CD4-positive, alpha-beta memory T cell (primary cell): ENCODE measurements at places on chromosomes 11 and 22. TPM values are rescaled to one million over a fixed set of nuclear protein-coding genes. Genes with fewer than 3 reads are reported as not detected.

GRCh38 chr22:37166675-37167066 is 17.0 kb upstream of the IL2RB start:
- peak; percentile 77 for DNase-seq
- H3K4me1 ChIP-seq: peaks cover 90% of the 10 kb centered on the region
- H3K4me3 ChIP-seq: peak overlapping the region; percentile 18
- H3K27me3 ChIP-seq: no peaks in the 10 kb centered on the region
- peak overlapping the region; percentile 37 for H3K27ac ChIP-seq
- no peaks in the 10 kb centered on the region for H3K36me3 ChIP-seq

GRCh38 chr11:59957094-59957493 is 6.7 kb upstream of the OOSP4A start:
- no peak overlapping the region for H3K4me3 ChIP-seq
- no peak for DNase-seq
- H3K27me3 ChIP-seq: peaks cover 4% of the 10 kb centered on the region
- H3K27ac ChIP-seq: no peak overlapping the region
- no peaks in the 10 kb centered on the region for H3K4me1 ChIP-seq
- no peaks in the 10 kb centered on the region for H3K36me3 ChIP-seq

- no peak overlapping the region for H3K27ac ChIP-seq
- H3K36me3 ChIP-seq: no peaks in the 10 kb centered on the region
- H3K4me1 ChIP-seq: no peaks in the 10 kb centered on the region
Measured at GRCh38 chr11:90392692-90393091, 169.8 kb upstream of the CHORDC1 start.

DNA sequence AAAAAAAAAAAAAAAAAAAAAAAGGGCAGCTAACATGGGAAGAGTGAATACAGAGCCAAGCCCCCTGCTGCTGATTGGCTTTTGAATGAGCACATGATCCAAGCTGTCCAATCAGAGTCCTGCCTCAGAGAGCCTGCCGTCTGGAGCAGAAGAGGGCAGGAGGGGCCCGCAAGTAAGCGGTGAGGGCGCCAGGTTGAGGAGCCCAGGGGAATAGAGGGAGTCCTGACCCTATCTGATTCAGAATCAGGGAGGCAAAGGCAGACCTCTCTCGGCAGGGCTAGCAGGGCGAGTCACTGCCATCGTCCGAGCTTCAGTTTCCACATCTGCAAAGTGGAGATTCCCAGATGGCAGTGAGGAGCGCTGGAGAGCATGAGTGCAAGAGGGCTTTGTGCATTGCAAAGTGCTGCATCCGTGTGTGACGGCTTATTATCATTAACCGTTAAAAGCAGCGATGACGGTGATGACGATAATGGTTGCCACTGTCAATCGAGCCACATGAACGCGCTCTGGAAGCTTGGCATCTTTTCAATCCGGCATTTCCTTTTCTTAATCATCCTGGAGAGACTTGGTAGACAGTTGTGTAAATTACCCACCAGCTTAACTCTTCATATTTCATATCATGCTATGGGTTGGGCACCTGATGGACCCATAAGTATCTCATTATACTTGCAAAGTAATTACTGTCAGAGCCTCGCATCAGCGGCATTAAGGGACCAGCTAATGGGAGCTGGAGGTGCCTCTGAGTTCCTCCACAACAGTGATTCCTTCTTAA is 68.6 kb upstream of the ATXN10 start:
- no peak overlapping the region for H3K4me3 ChIP-seq
- H3K27ac ChIP-seq: no peak overlapping the region
- no peaks in the 10 kb centered on the region for H3K36me3 ChIP-seq
- DNase-seq: no peak

DNA sequence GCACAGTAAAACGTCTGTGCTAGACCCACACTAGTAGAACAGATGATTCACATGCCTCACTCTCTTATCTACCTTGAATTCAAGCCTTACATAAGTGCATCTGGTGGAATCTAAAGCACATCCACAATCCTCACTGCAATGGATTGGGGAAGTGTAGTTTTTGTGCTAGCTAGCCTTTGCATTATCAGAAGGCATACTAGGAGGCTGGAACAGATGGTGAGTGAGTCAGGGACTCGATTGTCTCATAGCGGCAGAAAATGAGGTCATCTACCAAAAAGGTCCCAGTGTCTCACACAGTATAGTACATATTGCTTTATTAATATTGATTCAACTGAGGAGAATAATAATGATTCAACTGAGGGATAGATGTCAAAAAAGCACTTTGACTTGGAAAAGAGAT is 9.3 kb downstream of the MSANTD4 start:
- H3K4me1 ChIP-seq: peaks cover 17% of the 10 kb centered on the region
- H3K36me3 ChIP-seq: peaks cover 28% of the 10 kb centered on the region
- no peak overlapping the region for H3K27ac ChIP-seq
- no peak overlapping the region for H3K4me3 ChIP-seq
- no peaks in the 10 kb centered on the region for H3K27me3 ChIP-seq

DNA sequence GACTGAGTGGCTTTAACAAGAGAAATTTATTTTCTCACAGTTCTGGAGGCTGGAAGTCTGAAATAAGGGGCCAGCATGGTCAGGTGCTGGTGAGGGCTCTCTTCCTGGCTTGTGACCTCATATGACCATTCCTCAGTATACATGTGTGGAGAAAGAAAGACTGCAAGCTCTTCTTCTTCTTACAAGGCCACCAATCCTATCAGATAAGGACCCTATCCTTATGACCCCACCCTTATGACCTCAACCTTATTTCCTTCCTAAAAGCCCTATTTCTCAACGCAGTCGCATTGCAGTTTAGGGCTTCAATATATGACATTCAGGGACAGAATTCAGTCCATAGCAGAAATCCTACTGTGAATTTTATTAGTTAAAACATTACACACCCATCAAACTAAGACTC is 124.4 kb upstream of the RAG2 start:
- no peaks in the 10 kb centered on the region for H3K4me1 ChIP-seq
- H3K36me3 ChIP-seq: no peaks in the 10 kb centered on the region
- no peak overlapping the region for H3K27ac ChIP-seq
- no peaks in the 10 kb centered on the region for H3K27me3 ChIP-seq

GRCh38 chr22:46036558-46037408 is 59.8 kb upstream of the WNT7B start:
- peak overlapping the region; percentile 76 for H3K4me3 ChIP-seq
- H3K4me1 ChIP-seq: peaks cover 20% of the 10 kb centered on the region
- peak overlapping the region; percentile 98 for H3K27ac ChIP-seq
- peak; percentile 64 for DNase-seq

DNA sequence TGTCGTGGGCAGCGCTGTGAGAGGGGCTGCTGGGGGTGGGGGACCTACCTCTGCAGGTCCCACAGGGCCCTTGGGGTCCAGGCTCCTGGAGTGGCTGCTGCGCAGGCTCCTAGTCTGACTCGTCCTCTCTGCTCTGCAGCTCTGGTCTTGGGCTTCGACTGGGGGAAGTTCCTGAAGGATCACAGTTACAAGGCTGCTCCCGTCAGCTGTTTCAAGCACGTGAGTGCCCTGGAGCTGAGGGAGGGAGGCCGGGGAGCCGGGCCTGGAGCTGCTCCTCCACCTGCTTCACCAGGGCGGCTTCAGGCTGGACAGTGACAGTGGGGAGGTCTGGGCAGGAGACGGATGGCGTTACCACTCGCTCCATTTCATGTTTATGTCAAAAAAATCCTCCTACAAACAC is 11.9 kb downstream of the L3MBTL2 start:
- peaks cover 14% of the 10 kb centered on the region for H3K4me1 ChIP-seq
- no peaks in the 10 kb centered on the region for H3K27me3 ChIP-seq
- no peak overlapping the region for H3K4me3 ChIP-seq
- no peak for DNase-seq
- peaks cover 42% of the 10 kb centered on the region for H3K36me3 ChIP-seq

GRCh38 chr11:46612326-46612725 is 4.7 kb downstream of the HARBI1 start:
- H3K4me3 ChIP-seq: no peak overlapping the region
- no peaks in the 10 kb centered on the region for H3K36me3 ChIP-seq
- no peak overlapping the region for H3K27ac ChIP-seq
- no peaks in the 10 kb centered on the region for H3K27me3 ChIP-seq
- no peak for DNase-seq
- H3K4me1 ChIP-seq: peaks cover 26% of the 10 kb centered on the region

DNA sequence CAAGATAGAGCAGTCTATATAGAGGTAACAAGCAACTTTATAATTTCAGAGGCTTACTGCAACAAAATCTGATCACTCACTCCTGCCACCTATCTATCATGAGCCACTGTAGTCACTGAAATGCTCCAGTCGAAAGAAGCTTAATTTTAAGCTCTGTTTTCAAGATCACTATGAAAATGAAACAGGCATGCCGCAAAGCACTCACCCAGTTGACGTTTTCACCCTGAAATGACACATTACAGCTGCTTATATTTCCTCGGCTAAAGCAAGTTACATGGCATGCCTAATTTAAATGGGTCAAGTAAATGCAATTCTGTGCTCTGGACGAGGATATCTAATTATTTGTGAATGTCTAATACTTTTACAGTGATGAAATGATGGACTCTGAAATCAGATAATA is 616.3 kb downstream of the FAM181B start:
- H3K27ac ChIP-seq: no peak overlapping the region
- no peak for DNase-seq
- H3K27me3 ChIP-seq: no peaks in the 10 kb centered on the region
- H3K4me3 ChIP-seq: no peak overlapping the region

DNA sequence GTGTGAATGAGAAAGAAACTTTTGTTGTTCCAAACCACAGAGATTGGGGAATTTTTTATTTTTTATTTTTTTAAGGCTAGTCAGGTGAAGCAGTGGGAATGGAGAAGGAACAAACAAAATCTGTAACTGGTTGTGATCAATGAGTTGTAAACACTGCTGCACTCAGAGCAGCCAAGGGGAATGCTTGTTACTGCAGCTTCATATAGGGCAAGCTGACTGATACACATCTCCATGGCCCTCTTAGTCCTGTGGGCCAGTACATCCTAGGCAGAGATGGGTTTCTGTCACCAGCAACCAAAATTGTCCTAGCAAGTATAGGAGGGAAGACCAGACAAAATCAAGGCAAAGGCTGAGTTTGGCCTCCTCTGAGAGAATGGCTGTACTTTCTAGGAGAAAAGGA is 306.8 kb downstream of the CTTN start:
- DNase-seq: no peak
- no peak overlapping the region for H3K4me3 ChIP-seq
- no peaks in the 10 kb centered on the region for H3K27me3 ChIP-seq
- no peaks in the 10 kb centered on the region for H3K4me1 ChIP-seq
- H3K27ac ChIP-seq: no peak overlapping the region

- no peak overlapping the region for H3K4me3 ChIP-seq
- no peaks in the 10 kb centered on the region for H3K27me3 ChIP-seq
- peaks cover 18% of the 10 kb centered on the region for H3K4me1 ChIP-seq
- DNase-seq: no peak
- H3K36me3 ChIP-seq: peaks cover 31% of the 10 kb centered on the region
- no peak overlapping the region for H3K27ac ChIP-seq
Measured at GRCh38 chr11:970319-970871, 44.7 kb downstream of the AP2A2 start.

- no peak for DNase-seq
- H3K27ac ChIP-seq: no peak overlapping the region
- no peaks in the 10 kb centered on the region for H3K27me3 ChIP-seq
- H3K4me1 ChIP-seq: no peaks in the 10 kb centered on the region
- no peaks in the 10 kb centered on the region for H3K36me3 ChIP-seq
Measured at GRCh38 chr11:11983427-11983826, 25.0 kb downstream of the DKK3 start.

DNA sequence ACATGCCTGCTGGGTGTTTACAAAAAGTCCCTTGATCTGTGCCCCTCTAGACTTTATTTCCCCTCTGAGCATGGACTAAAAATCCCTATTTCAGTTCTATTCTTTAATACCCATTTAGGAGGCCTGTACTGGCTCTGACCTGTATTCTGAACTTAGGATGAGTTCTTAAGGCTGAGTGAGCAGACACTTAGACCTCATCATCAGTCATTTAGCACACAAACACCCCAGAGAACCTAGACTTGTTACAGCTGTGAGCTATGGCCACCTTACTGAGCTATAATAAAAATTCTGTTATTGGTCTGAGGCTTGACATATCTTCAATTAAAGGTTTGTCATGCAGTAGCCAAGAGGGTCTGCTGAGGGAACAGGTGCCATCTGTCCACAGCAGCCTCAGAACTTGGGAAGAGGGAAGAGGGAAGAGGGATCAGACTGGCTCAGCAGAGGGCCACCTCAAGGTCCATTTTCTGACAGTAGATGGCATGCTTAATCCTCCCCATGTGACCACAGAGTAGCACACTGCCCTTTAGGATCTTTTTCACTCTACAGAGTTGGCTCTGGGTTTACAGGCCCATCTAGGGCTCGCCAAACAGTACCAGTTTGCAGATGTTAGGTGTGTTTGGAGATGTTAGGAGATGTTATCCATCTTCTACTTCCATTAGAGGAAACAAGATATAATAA is 30.2 kb upstream of the RRM1 start:
- no peak for DNase-seq
- peaks cover 18% of the 10 kb centered on the region for H3K36me3 ChIP-seq
- H3K27me3 ChIP-seq: no peaks in the 10 kb centered on the region
- peak overlapping the region; percentile 18 for H3K27ac ChIP-seq
- H3K4me3 ChIP-seq: no peak overlapping the region
- H3K4me1 ChIP-seq: peaks cover 61% of the 10 kb centered on the region

DNA sequence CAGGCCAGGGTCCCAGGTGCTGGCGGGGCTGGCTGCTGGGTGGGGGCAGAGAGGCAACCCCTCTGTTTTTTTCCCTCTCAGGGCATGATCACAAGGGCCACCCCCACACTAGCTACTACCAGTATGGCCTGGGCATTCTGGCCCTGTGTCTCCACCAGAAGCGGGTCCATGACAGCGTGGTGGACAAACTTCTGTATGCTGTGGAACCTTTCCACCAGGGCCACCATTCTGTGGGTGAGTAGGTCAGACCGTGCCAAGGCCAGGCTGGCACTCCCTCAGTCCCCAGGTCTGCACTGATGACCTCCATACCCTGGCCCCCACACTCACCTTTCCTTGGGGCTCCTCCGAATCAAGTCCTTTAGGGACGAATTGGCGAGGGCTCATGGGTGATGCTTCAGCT is 7.3 kb downstream of the TCN2 start:
- H3K4me3 ChIP-seq: no peak overlapping the region
- no peaks in the 10 kb centered on the region for H3K4me1 ChIP-seq
- no peaks in the 10 kb centered on the region for H3K36me3 ChIP-seq
- H3K27me3 ChIP-seq: no peaks in the 10 kb centered on the region
- H3K27ac ChIP-seq: no peak overlapping the region

- no peaks in the 10 kb centered on the region for H3K36me3 ChIP-seq
- H3K4me3 ChIP-seq: no peak overlapping the region
- no peak overlapping the region for H3K27ac ChIP-seq
- H3K4me1 ChIP-seq: no peaks in the 10 kb centered on the region
Measured at GRCh38 chr11:26753723-26754504, 32.1 kb upstream of the SLC5A12 start.

- DNase-seq: no peak
- no peak overlapping the region for H3K27ac ChIP-seq
- no peak overlapping the region for H3K4me3 ChIP-seq
- no peaks in the 10 kb centered on the region for H3K4me1 ChIP-seq
Measured at GRCh38 chr11:34738237-34738636, 117.3 kb downstream of the EHF start.

GRCh38 chr22:23524226-23524625 is 55.9 kb downstream of the IGLL1 start:
- H3K4me3 ChIP-seq: no peak overlapping the region
- H3K27ac ChIP-seq: no peak overlapping the region
- no peak for DNase-seq
- no peaks in the 10 kb centered on the region for H3K36me3 ChIP-seq
- H3K4me1 ChIP-seq: peaks cover 7% of the 10 kb centered on the region
- H3K27me3 ChIP-seq: peaks cover 9% of the 10 kb centered on the region

WT1 gene
- total RNA-seq: not detected

OR4A47 gene
- total RNA-seq: not detected

USP2 gene
- 0.22 TPM for total RNA-seq

MRGPRE gene
- not detected for total RNA-seq

LRRC74B gene
- total RNA-seq: not detected

ATG2A gene
- 45.7 TPM for total RNA-seq

APOA5 gene
- not detected for total RNA-seq

IL17REL gene
- not detected for total RNA-seq
